ENCODE measurements at places on chromosomes 7 and 10.

DNA sequence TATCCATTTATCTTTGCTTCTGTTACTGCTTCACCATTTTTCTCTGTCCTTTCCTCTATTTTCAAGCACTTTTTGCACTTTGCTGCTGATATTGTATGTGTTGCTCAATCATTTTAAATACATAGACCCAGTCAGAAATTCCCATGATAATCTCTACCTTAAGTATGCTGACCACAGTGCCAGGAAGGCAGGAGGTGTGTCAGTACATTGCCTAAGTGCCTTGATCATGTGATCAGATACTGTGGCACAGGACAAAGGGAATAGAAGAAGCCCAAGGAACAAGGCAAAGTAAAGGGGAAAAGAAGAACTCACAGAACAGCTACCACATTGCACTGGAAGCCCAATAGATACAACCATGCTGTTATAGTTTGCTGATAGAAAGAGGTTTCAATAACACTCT is 53.7 kb upstream of the CD36 start:
- DNase-seq, result no peak

GRCh38 chr7:13290975-13291374 is 603.5 kb downstream of the ARL4A start:
- DNase-seq, result no peak

- no peak for DNase-seq
Observed at GRCh38 chr10:87092861-87093631, 1.6 kb downstream of the GLUD1 start.

DNA sequence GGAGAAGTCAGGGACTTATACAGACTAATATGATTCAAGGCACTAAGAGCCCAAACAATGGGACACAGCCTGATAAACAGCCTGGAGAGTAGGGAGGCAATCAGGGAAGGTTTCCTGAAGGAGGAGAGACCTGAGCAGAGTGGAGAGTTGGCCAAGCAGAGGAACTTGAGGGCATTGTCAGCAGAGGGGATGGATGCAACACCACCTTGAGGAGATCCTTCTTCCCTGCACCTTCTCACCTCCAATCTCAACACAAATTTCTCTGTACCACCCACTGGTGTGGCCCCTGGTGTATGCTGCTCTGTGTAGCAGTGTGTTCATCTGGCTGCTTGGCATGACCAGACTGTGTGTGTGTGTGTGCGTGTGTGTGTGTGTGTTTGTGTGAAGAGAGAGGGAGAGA is 146.2 kb downstream of the WDR11 start:
- DNase-seq, result no peak

GRCh38 chr7:21373031-21373430 is 54.9 kb upstream of the SP4 start:
- no peak for DNase-seq

GRCh38 chr10:125232841-125233240 is 72.5 kb upstream of the CTBP2 start:
- no peak for DNase-seq

GRCh38 chr10:58734116-58734515 is 221.4 kb downstream of the BICC1 start:
- DNase-seq, result no peak

DNA sequence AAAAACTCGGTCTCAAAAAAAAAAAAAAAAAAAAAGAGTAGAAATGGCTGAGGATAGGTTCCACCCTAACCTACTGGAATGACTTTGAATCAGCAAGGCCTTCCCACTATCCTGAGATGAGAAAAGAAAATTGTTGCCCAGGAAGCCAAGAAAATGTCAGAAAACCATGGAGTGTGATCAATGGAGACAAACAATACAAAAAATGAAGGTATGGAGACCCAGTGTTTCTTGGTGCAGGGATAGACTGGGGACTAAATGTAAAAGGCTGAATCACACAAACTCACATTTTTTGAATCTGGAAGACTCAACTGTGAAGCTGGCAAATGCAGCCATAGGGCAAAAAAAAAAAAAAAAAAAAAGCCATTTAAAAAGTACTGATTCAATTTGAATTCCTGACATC is 364.3 kb upstream of the ANKRD30A start:
- no peak for DNase-seq

- DNase-seq, result no peak
Observed at GRCh38 chr7:103637726-103638125, 191.7 kb upstream of the SLC26A5 start.

GRCh38 chr10:126218778-126219649 is 169.3 kb downstream of the ADAM12 start:
- no peak for DNase-seq

GRCh38 chr7:8068892-8069686 is 100.5 kb downstream of the GLCCI1 start:
- DNase-seq, result no peak

- DNase-seq, result no peak
Observed at GRCh38 chr10:77763453-77764430, 126.1 kb upstream of the KCNMA1 start.

- no peak for DNase-seq
Observed at GRCh38 chr10:113517165-113517900, 35.5 kb upstream of the HABP2 start.

- DNase-seq, result no peak
Observed at GRCh38 chr10:28677888-28678686, 766 bp downstream of the BAMBI start.

DNA sequence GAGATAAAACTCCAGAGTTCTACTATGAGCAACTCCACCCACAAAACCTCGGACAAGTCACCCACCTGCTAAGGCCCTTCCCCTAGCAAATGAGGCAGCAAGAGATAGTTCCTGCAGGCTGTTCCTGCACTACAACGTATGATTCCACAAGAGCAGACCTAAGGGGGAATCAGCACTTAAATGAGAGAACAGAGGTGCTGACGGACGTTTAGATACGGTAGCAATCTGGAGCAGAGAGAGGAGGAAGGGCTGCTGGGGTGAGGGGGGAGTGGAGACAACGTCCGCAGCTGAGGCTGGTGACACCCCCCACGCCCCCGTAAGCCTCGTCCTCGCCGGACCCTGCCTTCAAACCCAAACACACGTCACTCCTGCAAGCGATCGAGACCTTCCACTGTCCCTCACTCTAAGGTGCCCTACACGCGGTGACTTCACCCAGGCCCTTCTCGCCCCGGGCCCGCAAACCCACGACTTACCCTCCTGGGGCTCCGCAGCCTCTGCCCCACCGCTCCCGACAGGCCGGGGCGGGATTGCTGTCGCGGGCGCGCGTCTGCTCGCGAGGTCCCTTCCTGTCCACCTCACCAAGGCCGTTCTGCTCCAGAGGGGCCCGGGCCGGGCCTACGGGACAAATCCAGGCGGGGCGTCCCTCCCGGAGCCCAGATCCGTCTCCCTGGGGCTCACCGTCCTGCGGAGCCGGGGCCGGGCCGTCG is 635 bp downstream of the ZNF12 start:
- no peak for DNase-seq

DNA sequence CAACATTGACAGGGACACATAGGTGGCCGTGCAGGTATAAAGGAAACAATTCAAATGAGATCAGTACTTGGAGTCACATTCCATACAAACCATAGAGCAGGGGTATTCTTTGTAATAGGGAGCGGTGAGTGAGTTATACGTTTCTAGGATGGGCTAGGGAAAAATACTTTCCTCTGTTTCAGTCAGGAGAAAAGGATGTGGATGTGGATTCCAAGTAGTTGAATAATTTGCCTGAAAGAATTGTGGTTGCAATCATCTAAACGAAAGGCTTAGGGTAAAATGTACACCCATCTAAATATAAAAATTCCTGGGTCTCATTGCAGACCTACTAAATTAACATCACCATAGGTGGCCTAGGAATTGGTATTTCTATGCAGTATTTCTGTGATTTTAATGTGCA is 270.7 kb upstream of the IGFBP3 start:
- no peak for DNase-seq

GRCh38 chr10:103692952-103693811 is 162.2 kb downstream of the SH3PXD2A start:
- peak; percentile 22 for DNase-seq

DNA sequence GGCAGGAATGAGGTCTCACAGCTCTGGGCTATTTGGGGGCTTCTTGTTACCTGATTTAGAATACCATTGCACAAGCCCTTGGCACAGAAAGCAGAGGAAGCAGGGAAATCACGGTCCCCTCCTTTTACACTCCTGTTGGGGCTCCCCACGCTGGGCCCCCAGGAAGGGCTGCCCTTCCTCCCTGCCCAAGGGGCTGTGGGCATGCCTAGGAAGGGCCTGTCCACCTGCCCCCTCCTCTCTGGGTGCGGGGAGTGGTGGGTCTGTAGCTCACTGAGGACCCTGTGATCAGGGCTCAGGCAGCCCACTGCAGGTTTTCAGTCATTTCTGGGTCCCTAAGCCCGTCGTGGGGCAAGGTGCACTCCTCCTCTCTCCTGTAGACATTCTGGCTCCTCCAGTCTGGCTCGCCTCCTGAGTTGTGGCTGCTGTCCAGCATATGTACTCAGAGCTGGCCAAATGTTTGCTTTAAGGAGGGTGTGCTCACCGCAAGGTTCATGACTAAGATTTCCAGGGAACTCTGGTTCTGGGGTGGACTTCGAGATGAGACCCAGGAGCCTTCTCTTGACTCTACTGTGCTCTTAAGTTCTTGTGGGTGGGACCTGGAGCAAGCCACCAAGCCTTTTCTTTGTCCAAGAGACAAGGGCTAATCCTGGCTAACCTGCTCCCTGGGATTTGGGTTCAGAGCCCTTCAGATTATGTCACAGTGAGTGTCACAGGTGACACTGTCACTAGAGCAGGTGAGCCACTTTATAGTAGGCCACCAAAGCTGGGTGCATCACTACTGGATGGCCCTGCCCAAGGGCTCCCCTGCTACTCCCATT is 56.0 kb downstream of the TACR2 start:
- DNase-seq, result no peak

DNA sequence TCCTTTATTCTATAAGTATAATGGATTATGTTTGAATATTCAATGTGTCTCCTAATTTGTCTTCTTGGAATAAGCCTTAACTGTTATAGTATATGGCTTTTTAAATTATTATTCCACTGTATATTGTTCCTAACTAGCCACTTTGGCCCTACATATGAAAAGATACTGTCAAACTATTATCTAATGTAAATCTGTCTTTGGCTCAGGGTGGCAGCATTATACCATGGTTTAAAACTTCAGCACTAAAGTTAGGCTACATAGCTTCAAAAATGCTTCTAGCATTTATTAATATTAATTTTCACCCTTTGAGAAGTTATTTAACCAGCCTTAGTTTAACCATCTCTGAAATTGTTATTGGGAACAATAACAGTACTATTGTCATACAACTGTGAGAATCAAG is 543.1 kb upstream of the MBL2 start:
- DNase-seq, result no peak

- DNase-seq, result no peak
Observed at GRCh38 chr10:77919713-77920108, 6.8 kb downstream of the DLG5 start.

- no peak for DNase-seq
Observed at GRCh38 chr10:67144530-67144929, 218.7 kb downstream of the LRRTM3 start.

DNA sequence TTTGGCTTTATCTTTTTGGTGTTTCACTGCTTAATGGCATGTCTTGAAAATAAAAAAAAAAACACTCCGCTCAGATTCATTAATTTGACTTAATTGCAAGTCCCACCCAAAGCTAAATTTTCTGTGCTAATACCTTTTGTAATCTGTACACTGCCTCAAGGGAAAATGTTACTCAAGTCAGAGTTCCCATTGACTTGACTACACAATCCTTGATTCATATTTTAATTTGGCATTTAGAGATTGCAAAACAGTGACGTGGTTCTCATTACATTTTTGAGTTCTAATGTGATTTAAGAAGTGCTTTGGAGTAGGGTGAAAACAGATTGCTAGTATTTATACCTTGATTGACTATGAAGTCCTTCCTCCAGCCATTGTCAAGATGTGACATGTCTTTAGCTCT is 21.3 kb upstream of the LIPM start:
- no peak for DNase-seq

GRCh38 chr10:93065675-93066543 is 5.3 kb downstream of the CYP26C1 start:
- DNase-seq, result no peak

DNA sequence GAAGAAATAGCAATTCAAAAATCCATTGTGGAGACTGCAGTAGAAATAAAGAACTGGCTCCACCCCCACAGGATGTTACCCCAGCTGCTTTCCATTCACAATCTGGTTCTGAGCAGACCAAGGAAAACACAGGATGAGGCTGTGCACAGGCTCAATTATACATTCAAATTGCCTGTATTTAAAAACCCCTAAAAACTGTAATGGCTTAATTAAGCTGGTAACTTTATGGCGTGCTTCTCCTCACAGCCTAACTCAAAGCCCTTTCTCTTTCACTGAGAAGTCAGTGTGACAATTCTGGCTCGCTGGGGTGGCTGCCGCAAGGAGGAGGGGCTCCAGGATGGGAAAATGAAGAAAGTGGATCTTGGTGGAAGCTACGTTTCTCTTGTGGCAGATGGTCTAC is 1191.1 kb downstream of the SORCS1 start:
- no peak for DNase-seq

DNA sequence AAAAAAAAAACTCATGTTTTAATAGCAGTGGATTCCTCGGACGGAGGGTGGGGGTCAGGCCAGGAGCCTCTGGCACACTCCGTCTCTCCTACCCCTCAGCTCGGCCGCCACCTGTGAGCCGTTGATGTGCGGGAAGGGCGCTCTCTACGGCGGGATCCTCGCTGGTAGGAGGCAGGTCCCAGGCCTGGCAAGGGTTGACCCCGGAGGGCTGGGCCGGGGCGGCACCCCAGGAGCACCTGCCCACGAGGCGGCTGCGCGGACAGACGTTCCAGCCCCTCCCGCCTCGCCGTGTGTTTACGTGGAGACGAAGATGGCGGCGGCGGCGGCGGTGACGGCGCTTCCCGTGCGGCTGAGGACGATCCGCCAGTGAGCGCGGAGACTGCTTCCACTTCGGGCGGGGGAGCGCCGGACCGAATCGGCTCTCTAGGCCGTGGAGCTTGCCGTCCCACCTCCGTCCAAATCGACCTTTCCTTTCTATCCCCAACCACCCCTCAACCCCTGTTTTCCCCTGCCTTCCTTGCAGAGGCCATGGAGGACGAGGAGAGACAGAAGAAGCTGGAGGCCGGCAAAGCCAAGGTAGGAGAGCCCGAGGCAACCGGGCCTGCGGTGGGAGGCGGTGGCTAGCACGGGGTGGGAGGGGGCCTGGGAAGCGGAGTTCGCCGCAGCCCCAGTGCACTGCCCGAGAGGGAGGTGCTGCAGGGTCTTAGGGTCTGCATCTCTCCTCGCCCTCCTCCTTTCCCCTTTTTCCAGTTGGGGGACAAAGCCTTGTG is at the start of gene AKAP9:
Gene AKAP9 (plus strand): TSS at position 291 of the 770 bp plus-strand sequence. CDS start 238 bp downstream, at position 529.
- DNase-seq, result peak; percentile 82

GRCh38 chr10:97503406-97503805 is 4.7 kb downstream of the UBTD1 start:
- no peak for DNase-seq

GRCh38 chr10:1548596-1548995 is 188.7 kb downstream of the ADARB2 start:
- no peak for DNase-seq

- DNase-seq, result no peak
Observed at GRCh38 chr7:24169077-24169624, 114.8 kb upstream of the NPY start.
